ENCODE measurements at places on chromosomes 5 and 9.

- no peak for DNase-seq
These were observed 820.5 kb downstream of the PTPRD start for GRCh38 chr9:9792144-9792857.

DNA sequence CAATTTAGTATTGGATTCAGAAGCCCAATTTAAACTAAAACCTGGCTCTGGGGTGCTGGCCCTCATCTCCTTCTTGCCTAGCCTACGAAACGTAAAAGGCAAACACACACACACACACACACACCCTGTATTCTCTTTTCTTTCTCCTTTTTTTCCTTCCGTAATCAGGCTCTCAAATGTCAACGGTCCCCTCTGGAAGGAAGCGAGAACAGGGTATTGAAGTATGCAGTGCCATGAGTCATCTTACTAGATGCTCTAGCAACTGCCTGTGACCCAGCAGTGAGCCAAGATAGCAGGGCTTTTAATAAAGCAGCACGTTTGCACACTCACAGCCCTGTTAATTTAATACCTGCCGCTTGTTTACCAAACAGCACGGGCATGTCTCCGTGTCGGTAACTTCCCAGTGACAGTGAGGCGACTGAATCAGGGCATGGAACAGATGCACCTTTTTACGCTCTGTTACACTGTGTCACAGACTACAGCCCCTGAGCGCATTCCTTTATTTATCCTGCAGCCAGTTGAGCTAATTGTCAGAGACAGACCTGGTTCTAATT is 243.8 kb downstream of the BNC2 start:
- peak; percentile 62 for DNase-seq

GRCh38 chr9:128161215-128161902 is 1.3 kb downstream of the BBLN start:
- DNase-seq: no peak

DNA sequence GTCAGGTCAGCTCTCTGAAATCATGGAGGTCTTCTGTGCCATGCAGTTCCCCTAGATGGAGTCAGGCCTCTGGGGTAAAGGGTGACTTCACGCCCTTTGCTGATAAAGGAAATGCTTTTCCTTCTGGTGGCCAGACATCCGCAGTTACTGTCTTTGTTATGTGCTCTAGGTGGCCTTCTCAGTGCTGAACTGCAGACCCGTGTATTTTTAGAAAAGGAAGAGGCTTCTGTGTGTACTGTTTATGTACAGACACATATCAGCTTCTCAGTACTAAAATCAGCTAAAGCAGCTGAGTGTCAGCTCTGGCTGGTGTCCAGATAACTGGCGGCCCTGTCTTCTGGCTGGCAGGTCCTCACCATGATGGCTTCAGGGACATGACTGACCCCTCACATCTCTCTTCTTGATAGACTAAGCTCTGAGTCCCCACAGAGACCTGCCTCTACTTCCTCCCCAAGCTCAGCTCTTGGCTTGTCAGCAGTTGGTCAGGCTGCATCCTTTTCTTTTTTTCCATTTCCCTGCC is 75.3 kb downstream of the ARHGAP26 start:
- no peak for DNase-seq

- DNase-seq: no peak
These were observed 251.9 kb downstream of the NFIB start for GRCh38 chr9:14061936-14062585.

- no peak for DNase-seq
These were observed 353 bp upstream of the PAX5 start for GRCh38 chr9:37034305-37034937.

- no peak for DNase-seq
These were observed 4.7 kb upstream of the YTHDC2 start for GRCh38 chr5:113508756-113509155.

GRCh38 chr9:8332871-8333270 is 533.3 kb upstream of the DMAC1 start:
- DNase-seq: no peak

DNA sequence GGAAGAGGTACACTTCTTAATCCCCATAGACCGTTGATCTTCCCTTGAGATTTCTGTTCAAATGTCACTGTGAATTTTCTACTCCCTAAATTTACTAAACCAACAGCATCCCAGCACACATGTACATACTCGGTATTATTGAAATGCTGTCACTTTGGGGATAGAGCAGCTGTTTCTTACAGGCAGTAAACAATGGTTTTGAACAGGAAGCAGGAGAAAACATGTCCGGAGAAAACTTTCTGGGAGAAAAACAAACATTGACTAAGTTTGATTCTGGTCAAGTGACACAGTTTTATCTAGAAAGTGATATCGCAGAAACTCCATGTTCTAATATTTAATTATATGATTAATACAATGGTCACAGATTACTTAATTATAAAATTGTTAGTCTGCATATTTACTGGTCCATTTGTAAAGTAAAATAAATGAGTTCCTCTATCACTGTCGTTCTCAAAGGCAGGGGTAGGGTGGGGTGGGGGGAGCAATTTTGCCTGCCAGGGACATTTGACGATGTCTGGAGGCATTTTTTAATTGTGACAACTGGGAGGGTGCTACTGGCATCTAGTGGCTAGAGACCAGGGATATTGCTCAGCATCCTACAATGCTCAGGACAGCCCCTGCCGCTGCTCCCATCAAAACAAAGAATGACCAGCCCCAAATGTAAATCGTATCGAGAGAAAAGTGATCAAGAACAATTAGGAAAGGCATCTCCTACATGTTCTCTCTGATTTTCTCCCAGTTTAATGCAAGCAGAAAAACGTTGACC is 12.2 kb downstream of the TAS2R1 start:
- no peak for DNase-seq

DNA sequence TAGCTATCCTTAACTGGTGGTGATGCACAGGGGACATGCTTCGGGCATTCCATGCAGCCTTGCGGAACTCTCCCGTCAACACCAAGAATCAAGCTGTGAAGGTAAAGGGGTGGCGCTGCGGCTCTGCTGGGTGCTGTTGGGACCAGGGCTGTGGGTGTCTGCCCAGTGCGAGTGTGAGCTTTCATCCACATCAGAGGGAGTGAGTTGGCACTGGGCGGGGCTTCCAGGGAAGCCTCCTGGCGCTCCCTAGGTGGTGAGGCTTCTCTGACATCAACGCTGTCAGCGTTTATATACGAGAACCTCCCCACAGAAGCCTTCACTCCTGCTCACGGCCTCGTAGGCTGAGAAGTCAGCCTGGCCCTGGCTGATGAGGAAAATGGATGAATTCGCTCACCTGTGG is 11.7 kb downstream of the ARPC5L start:
- no peak for DNase-seq

GRCh38 chr9:37916471-37917312 is 12.8 kb upstream of the SLC25A51 start:
- no peak for DNase-seq

DNA sequence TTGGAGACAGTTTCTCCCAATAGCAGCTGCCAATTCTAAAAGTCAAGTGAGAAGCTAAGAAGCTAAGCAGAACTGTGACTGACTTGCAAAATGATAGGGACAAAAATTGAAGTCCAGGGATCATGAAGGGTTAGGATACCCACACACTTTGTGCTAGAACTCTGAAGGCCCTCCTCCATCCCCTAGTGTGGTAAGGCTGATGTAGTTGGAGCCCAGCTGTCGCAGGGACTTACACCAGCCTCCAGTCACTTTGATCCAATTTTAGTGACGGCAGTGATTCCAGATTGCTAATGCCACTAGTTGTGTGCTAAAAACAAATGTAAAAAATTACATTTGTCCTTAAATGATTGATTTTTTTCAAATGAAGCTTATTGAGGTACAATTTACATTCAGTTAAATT is 742.7 kb upstream of the ZNF608 start:
- no peak for DNase-seq

DNA sequence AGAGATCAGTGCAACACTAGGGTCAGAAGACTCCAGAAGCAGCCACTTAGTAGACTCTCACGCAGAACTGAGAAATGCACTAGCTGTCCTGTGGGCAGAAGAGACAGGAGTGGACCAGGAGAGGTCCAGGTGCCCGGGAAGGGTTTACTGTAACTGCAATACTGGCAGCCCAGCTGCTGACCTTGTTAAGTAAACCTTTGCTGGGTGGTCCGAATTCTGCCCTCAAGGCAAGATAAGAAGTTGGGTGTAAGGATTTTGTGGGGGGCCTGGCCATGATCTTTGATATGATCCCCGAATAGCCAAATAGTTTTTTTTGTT is 91.3 kb downstream of the PDE6A start:
- DNase-seq: no peak

DNA sequence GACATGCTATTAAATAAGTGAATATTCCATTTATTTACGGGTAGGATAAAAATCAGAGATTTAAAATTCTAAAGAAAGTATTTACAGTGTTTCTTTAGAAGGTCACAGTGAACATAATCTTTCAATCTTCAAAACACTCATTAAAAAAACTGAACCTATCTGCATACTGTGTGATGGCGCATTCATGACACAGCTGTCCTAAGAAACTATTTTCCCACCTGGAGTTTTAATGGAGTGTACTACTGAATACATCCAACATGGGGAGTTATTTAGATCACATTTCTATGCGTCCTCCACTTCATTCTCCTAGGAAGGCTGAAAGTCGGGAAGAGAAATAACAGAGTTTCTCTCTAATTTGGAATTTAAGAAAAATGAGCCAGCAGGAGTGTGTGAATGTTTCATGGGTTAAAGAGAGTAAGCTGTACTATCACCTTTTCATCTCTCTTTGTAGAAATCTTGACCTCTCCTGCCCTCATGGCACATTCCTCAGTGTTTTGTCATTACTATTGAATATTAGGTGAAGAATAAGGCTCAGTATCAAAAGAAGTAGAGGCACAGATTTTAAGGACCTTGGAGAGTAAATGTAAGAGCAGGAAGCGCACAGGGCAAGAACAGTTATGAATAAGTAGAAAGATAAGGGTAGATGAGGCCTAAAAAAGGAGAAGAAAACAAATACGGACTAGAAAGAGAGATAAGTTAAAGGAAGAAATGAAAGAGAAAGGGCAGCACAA is 551.2 kb upstream of the TUSC1 start:
- DNase-seq: no peak

- DNase-seq: no peak
These were observed 131.3 kb downstream of the MACIR start for GRCh38 chr5:103389846-103390245.

DNA sequence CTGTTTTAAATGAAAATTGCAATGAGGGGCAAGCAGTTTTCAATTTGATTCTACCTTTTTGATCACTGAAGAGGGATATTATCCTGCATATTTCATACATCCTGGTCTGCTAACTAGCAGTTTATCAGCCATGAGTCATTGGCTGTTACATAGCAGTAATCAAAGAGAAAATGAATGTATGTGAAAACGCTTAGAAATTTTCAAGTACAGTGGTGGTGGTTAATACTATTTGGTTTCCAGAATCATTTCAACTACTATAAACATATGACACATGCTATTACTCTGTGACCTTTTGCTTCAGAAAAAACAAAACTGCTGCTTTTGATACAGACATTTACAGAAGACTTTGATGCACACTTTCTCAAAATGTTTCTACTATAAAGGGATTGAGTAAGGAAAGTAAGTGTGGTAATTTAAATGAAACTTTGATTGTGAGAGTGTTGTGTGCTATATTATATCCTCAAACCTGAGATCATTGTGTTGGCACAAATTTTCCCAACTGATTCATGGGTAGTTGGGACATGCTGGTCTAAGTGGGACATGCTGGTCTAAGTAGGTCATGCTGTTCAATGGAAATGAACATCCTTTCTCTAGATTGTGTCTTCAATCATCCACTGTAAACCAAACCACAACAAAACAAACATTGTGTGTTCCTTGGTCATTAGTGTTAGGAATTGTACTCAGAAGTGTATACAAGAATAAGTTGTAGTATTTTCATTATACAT is 5.1 kb downstream of the RNF14 start:
- no peak for DNase-seq

GRCh38 chr9:120965344-120966012 is 38.9 kb upstream of the TRAF1 start:
- DNase-seq: no peak

DNA sequence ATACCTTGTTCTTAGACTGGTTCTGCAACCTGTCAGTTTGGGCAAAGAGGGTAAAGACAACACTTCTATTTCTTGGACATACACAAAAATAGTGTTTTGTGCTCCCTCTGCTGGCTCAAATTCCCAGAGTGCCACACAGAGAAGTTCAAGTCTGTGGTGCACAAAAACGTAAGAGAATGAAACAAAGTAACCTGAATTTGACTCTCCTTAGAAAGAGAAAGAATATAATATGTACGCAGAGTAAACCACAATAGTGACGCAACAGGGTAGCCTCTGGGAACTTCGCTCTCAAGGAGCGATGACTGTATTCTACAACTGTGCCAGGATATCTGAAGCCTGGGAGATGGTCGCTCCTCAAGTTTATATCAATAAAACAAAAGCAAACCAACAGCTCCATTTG is 18.5 kb downstream of the DDX31 start:
- no peak for DNase-seq

DNA sequence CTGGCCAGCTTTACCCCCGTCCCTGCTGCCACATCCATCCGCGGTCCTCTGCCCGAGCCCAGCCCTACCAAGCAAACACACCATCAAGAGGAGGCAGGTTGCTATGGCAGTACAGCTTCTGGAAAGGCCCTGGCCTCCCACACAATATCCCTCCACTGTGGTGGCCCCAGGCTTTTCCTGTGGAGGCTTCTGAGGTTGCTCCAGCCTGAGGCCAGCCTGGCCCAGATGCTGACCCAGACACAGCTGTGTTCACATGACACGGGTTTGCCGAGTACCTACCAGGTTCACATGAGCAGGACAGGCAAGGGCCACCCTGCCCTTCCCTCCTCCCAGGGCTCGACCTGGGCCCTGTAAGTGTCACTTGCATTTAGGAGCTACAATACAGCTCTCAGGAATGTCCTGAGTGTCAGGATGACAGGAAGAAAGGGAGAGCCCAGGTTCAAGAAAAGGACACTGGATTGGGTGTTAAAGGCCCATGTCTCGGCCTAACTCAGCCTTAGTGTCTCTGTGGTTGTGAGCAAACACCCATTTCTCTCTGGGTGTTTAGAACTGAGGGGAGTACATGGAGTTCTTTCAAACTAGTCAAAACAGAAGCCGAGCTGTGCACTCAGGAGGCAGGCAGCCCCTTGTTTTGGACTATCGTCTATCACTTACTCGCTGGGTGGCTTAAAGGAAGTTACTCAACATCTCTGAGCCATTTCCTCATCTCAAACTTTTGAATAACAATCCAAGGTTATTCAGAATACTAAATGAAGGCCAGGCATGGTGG is 40.2 kb downstream of the NAIF1 start:
- no peak for DNase-seq

All from glomerular endothelial cell (primary cell).